ENCODE measurements at places on chromosomes 5 and 9.

DNA sequence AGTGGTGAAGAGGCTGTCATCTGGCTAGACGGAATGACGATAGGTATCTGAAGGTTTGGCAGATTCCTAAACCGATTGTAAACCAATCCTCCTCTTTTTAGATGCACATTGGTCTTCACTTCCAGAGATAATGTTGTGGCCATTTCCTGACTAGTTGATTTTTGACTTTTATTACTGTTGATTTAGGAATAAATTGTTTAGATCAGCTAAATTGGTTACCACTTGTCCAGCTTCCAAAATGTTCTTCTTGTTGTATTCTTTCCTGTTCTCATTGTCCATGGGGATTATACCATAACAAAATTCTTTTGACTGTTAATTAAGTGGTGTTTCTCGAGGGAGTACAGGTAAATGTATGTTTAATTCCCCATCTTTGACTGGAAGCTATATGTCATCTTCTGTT, 119.7 kb downstream of the MACROH2A1 start:
- no peak for DNase-seq

DNA sequence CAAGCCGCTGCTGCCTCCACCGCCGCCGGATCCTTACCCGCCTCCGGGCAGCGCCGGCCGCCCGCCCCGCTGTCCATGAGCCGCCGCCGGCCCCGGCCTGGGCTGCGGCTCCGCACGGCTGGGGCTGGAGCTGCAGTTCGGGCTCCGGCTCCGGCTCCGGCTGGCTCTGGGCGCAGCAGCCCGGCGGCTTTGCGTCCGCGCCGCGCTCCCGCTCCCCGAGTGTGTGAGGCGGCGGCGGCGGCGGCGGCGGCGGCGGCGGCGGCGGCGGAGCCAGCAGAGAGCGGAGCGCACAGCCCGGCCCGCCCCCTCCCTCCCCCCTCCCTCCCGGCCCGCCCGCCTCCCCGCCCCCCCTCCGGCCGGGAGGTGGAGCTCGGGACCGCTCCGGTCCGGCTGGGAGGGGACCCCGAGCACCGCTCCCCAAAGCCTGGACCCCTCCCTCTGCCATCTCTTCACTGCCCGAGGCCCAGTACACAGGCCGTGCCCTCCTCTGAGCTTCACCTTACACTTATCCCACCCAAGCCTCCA, at the start of gene PCDH1:
PCDH1 (minus strand) TSS at position 225 of the 525 bp plus-strand sequence; CDS start at position 77, 148 bp downstream.
- no peak for DNase-seq

DNA sequence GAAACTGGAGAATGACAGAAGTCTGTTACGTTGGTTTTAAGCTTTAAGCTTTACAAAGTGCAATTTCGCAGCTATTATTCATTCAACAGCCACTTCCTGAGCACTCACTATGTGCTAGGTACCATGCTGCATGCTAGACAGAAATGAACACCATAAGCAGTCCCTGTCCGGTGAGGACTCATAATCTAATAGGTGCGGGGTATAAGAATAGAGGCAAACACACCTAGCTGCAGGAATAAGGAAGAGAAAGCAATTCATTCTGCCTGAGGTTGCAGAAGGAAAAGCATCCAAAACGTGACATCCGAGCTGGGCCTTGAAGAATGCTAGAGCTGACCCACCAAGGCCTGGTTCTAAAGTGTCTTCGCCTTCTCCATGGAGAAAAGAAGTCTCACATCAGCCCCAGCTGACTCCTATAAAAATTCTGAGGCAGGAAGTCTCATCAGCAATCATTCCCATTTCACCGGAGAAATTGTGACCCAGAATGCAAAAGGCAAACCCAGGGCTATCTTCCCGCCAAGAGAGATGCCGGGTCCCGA, 542 bp downstream of the FKBP15 start:
- no peak for DNase-seq

DNA sequence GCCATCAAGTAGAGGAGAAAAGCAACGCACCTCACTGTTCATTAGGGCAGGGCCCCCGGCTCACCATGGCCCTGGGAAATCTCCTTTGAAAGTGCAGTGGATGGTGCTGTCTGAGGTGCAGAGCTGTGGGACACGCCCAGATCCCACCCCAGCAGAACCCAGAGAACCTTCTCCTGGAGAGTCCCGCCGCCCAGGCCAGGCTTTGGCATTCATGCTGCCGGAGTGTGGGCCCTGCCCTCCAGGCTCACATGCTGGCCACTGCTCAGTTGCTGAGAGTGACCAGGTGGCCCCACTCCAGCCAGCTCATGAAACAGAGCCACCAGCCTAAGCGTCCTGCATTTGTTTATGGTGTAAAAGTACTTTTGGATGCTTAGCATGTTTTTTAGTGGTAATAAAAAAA, 23.8 kb upstream of the LRRC14B start:
- no peak for DNase-seq

DNA sequence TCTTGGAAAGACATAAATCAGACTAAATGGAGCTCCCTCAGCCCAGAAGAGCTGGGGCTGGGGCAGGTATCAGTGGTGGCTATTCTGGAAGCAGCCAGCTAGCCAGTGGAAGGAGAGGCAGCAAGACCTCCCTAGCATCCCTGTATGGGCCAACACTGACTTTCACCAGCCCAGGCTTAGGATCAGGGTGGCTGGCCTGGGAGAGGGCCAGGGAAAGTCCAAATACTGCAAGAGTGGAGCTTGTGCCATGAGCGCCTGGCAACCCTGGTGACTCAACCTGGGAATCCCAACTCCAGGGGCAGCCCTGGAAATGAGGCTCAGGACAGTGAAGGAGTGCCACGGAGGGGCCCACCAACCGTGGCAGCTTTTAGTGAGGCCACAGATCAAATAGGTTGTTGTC, 7.6 kb upstream of the IRF1 start:
- DNase-seq = peak; percentile 52

GRCh38 chr9:126303488-126303887, 23.1 kb upstream of the MVB12B start:
- DNase-seq = no peak

DNA sequence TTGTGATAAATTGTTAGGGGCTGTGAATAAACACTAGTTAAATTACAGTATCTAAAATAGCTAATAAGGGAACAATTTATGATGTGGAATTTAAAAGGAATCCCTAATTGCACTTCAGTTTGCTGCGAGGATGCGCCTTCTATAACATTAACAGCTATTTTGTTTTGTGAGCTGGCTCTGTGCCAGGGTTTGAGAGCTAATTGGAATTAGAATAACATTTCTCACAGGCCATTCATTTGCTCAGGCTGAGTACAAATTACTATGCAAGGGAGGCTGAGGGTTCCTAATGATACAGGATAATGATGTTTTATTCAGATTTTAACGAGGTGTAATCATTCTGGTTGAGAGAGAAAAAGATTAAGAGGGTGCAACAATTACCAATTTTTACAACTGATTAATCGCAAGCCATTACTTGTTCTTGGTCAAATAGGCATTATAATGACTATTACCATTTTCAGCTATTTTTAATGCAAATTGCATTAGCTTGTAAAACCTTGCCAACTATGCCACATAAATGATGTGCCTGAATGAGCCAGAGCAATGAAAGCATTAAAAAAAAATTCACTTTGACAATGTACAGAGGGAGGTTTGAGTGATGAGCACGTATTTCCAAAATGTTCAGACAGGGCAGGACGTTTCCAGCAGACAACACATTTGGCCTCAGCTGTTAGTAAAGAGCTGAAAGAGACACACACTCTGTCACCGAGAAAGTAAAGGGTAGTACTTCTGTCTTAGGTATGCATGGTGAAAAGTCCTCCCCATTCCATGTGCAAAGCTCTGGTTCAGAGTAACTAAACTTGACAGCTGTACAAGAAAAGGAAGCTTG, 576.5 kb downstream of the TLE1 start:
- no peak for DNase-seq

- DNase-seq = no peak
Observed at GRCh38 chr9:128894764-128895163, 12.8 kb downstream of the LRRC8A start.

GRCh38 chr9:92747459-92748232, 17.0 kb downstream of the BICD2 start:
- no peak for DNase-seq

GRCh38 chr5:110258460-110259216, 467.8 kb downstream of the TMEM232 start:
- no peak for DNase-seq

GRCh38 chr5:94709277-94709676, 90.8 kb downstream of the SLF1 start:
- no peak for DNase-seq
